DMS 273 treated with DMSO at 0.1 percent for 48 hours (cell line): ENCODE measurements at places on chromosomes 6 and 20.

DNA sequence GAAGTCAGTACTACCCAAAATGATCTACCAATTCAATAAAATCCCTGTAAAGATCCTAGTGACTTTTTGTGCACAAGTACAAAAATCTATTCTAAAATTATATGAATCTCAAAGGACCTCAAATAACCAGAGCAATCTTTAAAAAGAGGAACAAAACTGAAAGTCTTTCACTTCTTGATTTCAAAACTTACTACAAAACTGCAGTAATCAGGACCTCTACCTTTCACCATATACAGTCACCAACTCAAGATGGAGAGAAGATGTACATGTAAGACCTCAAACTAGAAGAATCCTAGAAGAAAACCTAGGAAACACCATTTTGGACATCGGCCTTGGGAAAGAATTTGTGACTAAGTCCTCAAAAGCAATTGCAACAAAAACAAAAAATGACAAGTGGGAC lies 109.5 kb upstream of the CD93 start:
- no peak for DNase-seq

DNA sequence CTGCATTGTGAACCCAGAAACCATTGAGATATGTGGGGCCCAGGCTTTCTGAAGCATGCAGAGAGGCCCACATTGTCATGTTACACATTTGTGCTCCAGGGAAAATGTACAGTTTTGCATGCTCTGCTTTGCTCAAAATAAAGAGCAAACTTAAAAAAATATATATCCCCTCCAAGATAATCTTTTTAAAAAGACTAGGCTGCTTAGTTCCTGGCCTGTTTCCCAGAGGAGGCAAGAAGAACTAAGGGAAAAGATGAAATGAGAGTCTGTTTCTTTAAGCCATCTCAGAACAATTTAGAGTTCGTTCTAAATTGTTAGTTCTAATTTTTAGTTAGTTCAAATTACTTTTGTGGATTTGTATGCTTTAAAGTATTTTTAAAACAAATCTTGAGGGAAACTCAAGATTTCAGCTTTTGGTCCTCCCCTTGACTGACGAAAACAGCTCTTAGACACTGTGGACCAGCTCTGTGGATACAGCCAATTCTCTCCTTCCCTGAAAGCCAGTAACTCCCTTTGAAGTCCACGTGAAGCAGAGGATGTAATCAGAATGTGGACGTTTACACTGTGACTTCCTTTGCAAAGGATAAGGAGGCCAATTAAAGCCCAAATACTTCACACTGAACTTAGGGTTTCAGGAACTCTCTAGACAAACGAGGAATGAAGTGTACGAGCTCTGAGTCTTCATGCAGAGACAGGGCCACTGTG lies 84.7 kb downstream of the CD164 start:
- DNase-seq = no peak

- DNase-seq = no peak
Measured at GRCh38 chr6:36639171-36639808, 39.2 kb upstream of the CDKN1A start.

DNA sequence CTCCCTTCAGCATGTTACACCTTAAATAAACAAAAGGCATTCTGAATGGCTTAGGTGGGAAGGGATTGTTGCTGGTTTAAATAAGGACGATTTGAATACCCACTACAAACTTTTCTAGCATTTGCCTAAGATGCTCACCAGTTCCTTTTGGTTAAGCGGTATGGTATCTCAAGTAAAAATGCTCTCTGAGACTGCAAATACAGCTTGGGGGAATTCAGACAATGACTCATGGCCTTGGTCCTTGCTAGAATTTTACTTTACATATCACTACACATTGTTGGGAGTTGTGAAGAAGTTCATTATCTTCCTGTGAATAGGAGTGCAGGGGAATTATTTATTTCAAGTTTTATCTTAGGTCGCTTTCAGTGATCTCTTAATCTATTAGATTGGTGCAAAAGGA lies 670.7 kb downstream of the UTRN start:
- no peak for DNase-seq

- DNase-seq = no peak
Measured at GRCh38 chr20:14953736-14954135, 616.3 kb upstream of the FLRT3 start.
